GM04503 (cell line): ENCODE measurements at places on chromosomes 11 and 22.

GRCh38 chr11:90723475-90723874 is 500.6 kb upstream of the CHORDC1 start:
- DNase-seq = no peak

DNA sequence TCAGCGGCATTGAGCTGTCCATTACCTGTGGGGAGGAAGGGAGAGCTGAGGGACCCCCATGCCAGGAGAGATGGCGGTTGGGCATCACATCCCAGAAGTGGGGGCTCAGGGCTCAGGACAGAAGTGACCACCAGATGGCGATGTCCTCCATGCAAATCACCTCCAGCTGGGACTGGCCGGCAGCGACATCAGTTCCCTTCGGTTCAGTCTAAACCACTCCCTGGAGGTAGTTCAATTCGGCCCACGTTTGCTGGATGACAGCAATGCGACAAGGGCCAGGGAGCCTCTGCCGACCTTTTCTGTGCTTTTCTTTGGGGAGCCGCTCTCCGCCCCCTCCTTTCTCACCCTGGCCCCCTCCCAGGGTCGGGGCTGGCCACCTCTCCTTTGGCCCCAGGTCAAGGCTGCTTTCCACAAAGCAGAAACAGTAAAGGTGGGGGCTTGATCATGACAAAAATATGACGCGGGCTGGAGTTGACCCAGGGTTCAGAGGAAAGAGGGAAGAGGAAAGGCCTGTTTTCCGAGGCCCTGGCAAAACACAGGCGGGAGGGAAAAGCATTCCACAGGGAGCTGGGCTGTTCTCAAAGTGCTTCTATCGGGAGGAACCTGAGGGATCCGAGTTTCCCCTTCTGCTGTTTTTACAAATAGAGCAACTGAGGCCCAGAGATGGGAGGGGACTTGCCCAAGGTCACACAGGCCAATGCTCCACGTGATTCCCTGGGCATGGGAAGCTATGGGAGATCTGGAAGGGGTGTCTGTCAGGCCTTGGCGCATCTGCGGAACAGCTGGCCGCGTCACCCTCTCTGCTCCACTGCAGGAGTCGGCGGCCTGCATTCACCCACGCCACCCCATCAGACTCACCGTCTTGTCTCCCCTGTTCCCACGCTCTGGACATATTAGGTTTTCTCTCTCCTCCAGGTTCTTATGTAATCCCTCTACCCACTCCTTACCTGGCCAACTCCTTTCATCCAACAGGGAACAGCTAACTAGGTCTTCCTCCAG is 54.7 kb downstream of the FBXO7 start:
- no peak for DNase-seq

DNA sequence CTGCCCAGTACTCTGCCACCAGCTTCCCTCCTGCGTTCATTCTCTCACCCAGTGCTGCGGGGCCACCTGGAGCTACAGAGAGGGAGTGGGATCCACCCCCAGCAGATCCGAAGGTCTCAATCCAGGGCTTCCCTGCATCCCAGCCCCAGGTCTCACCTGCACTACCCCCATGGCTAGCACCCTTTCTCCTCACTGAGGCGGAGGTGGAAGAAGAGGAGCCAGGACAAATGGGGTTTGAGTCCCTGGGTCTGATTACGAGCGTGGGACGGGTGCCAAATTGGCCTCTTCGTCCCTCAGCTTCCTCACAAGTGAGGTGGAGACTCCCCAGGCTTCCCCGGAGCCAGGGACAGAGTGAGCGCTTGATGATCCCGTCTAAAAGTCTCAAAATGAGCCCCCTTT is 64.2 kb downstream of the NFAM1 start:
- DNase-seq = no peak

GRCh38 chr11:64251016-64251752 is at the start of gene PLCB3:
Gene PLCB3 (plus strand): TSS chr11:64251530. CDS start chr11:64251650, 120 bp downstream.
- no peak for DNase-seq

DNA sequence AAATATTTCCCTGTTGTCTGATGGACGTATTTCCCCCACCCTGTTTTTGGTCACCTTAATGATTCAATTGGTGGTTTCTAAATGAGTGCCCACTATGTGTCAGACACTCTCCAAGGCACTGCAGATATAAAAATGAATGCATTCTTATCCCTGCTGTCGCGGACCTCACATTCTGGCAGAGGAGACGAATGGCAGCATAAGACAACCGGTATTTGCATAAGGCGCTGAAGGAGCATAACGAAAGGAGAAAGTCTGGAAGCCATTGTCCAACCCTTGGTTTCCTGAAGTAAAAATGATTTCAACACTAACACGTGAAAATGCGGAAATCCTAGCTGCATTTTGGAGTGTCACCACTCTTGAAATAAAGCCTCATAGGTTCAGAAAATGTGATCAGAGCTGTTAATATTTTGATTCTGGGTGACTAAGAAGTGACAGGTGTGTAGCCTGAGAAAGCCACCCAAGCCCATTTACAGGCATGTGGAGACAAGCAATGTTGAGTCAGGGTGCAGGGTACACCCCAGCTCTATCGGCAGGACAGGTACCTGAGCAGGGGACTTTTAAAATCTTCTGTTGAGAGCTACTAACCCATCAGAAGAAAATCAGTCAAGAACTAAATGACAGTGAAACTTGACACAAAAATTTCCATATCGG is 10.1 kb upstream of the GAB2 start:
- no peak for DNase-seq

DNA sequence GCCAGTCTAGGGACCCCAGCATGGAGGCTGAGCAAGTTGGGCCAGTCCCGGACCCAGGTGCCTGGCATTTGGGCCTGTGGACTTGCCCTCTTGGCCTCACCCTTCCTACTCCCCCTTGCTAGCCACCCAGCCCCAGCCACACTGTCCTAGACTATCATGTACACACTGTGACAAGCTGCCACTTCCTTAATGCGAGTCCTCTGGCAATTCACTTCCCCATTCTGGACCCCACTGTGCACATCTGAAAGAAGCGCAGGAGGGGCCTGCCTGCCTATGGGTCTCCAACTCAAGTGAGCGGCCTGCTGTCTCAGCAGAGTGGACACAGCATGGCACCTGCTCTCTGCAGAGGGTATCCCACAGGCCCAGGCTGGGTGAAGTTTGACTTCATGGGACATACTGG is 68.5 kb upstream of the LMO1 start:
- DNase-seq = no peak

- no peak for DNase-seq
Observed at GRCh38 chr22:27537501-27537900, 264.1 kb downstream of the MN1 start.

GRCh38 chr11:116829525-116830183 is at the start of gene APOC3:
Gene APOC3 (plus strand): TSS chr11:116829907. CDS start chr11:116830583, 676 bp downstream.
- DNase-seq = no peak

GRCh38 chr11:108838792-108839105 is 173.9 kb downstream of the DDX10 start:
- DNase-seq = no peak

DNA sequence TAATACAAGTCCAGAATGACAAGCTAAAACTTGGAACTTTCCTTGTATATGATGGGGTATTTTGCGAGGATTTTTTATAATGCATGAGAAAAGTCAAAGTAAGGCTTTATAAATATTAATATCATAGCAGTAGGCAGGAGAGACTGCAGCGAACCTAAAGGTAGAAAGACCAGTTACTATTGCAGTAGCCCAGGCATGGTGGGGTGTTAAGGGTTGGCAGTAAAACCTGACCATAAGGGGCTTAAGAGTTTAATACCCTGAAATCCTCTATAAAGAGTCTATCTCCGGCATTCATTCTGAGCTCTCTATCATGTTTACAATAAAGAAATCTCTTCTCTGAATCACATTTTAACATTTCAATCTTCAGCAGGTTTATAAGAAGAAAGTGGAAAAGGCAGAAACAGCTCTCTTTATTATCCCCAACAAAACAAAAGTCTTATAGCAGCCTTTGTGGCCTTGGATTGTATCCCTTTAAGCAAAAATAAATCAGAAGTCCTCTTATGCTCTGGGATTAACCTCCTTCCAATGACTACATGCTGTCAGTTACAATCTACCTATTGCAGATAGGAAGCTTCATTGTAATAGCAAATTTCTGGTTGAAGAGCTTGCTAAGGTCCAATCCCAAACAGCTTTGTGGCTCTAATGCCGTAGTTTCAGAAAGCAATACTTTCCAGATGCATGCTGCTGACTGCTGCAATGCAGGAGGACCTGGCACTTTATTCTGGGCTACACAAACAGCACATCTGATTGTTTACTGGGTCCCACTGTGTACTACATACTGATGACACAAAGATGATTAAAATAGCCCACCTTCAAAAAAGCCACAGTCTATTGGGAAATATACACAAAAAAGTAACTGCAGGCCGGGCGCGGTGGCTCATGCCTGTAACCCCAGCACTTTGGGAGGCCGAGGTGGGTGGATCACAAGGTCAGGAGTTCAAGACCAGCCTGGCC is 45.8 kb downstream of the SIK3 start:
- DNase-seq = no peak

DNA sequence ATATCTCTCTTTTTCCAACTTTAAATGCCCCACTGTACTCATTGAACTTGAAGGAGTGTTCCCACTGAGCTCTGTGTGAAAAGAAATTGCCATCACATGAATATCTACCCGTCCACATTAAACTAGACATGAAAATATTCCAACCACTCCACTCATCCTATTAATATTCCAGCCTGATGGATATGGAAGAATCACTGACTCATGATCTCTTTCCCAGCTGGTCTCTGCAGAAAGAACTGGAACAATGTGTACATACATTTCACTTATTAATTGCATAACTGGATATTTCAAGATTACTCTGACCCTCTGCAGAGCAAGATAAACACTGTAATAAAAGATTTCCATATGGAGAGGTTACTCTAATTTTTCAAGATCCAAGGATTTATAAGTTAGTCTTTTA is 711.1 kb upstream of the LRRC4C start:
- no peak for DNase-seq

DNA sequence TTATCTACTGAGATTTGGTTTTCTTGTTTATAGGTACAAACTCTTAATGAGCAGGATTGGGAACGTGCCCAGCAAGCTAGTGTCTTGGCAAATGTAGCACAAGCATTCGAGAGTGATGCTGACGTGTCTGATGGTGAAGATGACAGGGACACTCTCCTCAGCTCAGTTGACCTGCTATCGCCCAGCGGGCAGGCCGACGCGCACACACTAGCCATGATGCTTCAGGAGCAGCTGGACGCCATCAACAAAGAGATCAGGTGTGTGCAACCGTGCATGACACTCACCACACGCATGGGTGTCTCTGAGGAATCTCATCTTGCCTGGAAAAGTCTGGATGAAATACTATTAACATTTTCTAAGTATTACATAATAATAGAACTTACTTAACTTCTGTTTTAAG is 54.7 kb upstream of the CTTN start:
- no peak for DNase-seq

- DNase-seq = no peak
Observed at GRCh38 chr11:96199563-96200025, 143.4 kb downstream of the MAML2 start.

DNA sequence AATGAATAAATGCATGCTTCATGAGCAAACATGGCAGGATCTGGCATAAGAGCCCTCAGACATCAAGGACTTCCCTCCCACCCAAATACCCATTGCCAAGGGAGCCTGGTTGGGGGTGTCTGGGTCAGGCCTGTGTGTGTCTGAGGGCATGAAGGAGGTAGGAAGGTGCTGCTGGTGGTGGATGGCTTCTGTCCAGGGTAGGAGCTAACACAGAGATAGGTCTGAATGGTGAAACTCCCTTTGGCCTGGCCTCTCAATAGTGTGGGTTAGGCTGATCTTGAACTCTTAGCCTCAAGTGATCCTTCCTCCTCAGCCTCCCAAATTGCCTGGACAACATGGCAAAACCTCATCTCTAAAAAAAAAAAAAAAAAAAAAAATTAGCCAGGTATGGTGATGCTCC is 2.8 kb downstream of the AMPD3 start:
- DNase-seq = no peak

DNA sequence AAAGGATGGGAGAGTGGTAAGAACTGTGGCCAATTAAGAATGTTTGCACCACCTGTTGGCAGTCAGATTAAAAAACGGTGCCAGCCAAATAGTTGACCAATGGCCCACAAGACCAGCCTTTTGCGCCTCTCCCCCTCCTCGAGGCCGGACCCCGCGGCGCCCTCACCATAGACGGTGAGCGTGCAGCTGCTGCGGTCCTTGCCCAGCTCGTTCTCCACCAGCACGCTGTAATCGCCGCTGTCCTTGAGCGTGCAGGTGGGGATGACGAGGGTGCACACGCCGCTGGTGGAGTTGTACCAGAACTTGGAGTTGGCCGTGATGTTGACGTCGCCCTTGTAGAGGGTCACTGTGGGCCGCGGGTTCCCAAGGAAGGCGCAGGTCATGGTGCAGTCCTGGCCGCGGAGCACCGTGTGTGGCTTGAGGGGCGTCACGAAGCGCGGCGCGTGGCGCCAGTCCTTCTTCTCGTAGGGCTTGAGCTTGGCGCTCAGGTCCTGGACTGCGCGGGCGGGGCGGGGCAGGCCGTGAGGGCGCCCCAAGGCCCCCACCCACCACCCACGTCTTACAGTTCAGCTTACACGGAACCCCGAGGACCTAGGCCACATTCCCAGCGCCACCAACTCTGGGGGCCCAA is 7.2 kb downstream of the TMEM86A start:
- DNase-seq = no peak

GRCh38 chr11:93654226-93654625 is 7.3 kb upstream of the CEP295 start:
- DNase-seq = no peak

DNA sequence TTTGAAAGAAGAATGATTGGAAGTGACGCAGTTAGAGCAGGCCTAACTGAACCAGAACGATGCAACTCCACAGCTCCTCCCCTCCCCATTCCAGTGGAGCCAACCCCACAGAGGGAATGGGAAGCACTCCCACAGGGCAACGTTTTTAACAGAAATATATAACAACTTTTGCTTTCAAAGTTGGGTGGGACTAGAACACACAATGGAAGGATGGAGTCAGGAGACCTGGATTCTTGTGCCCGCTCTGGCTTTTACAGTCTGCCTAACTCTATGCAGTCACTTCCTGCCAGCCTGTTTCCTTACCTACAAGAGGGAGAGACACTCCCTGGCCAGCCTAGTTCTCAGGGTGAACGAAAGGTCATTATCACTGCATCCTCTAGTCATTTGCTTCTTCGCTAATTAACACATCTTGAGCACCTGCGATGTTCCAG is 75.5 kb downstream of the PACSIN2 start:
- DNase-seq = no peak

DNA sequence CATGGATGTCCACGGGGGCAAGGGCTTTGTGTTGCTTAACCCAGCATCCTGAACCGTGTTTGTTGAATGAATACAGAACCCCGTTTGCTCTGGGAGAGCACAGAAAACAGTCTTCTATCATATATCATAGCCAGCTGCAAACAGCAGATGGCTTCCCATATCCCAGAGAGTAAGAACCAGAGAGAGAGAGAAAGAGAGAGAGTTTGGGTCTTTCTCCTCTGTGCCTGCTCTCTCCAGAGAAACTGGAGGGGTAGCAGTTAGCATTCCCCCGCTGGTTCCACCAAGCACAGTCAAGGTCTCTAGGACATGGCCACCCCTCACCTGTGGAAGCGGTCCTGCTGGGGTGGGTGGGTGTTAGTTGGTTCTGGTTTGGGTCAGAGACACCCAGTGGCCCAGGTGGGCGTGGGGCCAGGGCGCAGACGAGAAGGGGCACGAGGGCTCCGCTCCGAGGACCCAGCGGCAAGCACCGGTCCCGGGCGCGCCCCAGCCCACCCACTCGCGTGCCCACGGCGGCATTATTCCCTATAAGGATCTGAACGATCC is 440 bp upstream of the TIMP3 start:
- DNase-seq = no peak

- no peak for DNase-seq
Observed at GRCh38 chr11:123235117-123235655, 40.1 kb upstream of the CLMP start.

GRCh38 chr11:98136357-98136756 is 884.4 kb upstream of the CNTN5 start:
- no peak for DNase-seq

- DNase-seq = no peak
Observed at GRCh38 chr11:50037251-50037650, 4.6 kb downstream of the OR4C45 start.
